Activated CD8-positive, alpha-beta memory T cell treated with anti-CD3 and anti-CD28 coated beads, Interleukin-2, amount 10 ng/mL, durations not matched to agents 7 days and 5 days (primary cell): ENCODE measurements at places on chromosomes 7 and 10.

DNA sequence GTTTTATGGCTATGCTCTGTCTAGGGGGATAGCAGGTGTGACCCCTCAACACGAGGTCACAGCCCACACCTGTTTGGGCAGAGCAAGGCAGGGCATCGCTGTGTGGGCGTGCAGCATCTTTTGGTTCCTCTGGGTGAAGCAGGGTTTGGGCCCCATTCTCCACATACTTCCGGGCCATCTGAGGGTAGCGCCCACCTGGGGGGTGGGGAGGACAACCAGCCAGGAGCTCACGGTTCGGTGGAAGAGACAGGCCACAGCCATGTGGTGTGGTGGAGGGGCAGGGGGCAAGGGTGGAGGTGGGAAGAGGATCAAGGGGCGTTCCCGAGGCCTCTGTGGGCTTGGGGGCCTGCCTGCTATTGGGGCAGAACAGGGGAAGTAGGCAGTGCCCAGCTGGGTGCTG, 2.4 kb downstream of the SH2B2 start:
- no peak for DNase-seq

- no peak for DNase-seq
Observed at GRCh38 chr7:4147926-4148620, 534.0 kb upstream of the FOXK1 start.

GRCh38 chr10:119705434-119705831, 20.4 kb upstream of the INPP5F start:
- DNase-seq: no peak

DNA sequence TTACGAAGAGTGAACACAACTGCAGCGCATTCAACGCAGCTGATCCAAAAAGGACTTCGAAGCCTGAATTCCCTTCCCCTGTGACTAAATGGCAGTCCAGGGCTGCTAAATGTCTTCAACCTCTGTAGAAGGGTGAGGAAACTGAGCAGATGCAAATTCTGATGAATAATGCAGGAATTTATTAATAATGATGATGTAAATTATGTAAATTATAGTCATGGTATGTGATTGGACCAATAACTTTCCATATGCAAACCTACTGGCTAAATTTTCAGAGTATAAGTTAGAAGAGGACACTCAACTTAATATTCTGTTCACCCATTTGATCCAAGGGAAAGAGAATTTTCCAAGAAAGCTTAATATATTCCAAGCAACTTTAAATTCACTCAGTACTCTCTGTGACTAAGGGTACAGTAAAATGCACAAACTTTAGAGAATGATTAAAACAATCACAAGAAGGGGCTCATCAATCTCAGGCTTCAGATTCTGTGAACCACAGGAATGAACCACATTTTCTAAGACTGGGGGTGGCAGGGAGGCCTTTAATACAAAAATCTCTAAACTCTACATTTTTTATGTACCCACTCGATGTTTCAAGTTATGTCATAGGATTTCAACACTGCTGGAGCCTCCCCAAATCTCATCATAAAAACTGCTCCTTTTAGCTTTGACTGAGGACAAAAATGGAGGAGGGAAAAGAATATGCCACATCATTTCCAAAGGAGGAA, 3.5 kb downstream of the FGFR2 start:
- DNase-seq: no peak

DNA sequence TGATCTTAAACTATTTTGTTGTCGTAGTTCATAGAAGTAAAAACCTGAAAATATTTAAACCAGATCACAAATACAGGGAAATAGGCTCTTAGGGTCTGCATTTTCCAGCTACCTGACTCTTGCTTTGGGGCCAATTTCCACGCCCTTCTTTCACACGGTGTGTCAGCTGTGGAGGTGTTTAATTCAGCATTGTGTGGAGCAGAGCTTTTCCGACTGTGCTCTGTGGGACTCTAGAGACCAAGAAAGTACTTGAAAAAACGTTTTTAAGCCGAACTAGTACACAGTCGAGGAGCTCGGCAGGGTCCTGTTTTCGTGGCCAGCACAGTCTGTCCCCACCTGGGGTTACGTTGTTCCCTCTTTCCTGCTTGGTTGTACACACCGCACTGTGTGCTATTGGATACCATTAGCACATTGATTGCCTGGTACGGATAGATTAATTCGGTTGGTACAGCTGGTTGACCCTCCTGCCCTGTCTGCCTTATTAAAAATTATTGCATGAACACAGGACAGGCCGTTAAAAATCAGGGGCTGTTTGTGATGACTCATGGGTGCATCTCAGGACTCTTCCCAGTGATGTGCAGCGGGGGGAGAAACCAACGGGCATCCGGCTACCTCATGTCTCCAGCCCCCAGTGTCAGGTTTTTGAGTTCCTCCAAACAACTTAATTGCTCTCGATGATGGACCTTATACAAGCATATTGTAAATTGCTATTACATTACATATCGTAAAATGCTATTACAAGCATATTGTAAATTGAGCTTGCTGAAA, 80.7 kb upstream of the BTBD16 start:
- no peak for DNase-seq

GRCh38 chr7:148726385-148726784, 27.7 kb downstream of the CUL1 start:
- DNase-seq: no peak

- DNase-seq: no peak
Observed at GRCh38 chr10:33861016-33861704, 526.7 kb upstream of the NRP1 start.

DNA sequence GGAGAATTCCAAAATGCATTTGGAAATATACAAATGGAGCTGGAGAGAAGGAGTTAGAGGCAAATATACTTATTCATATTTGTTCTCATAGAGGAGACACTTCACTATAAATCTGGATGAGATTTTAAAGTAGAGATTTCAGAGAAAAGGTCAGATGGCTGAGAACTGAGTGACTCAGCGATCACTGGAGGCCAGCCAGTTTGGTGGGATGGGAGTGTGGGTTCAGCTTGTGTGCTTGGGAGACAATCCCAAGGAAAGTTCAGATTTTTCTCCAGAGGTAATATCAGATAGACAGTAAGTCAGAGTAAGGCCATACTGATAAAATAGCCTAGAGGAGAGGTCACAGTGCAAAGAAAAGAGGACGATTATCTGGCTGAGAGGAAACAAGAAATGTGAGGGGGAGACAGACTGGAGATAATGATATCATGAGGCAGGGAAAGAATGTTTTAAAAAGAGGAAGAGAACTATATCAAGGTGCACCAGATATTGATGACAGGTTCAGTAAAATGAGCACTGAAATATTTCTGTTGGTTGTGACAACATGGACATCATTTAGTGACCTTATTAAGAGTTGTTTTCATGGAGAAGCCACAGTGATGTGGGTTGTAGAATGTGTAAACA, 67.0 kb downstream of the MDFIC start:
- DNase-seq: no peak

DNA sequence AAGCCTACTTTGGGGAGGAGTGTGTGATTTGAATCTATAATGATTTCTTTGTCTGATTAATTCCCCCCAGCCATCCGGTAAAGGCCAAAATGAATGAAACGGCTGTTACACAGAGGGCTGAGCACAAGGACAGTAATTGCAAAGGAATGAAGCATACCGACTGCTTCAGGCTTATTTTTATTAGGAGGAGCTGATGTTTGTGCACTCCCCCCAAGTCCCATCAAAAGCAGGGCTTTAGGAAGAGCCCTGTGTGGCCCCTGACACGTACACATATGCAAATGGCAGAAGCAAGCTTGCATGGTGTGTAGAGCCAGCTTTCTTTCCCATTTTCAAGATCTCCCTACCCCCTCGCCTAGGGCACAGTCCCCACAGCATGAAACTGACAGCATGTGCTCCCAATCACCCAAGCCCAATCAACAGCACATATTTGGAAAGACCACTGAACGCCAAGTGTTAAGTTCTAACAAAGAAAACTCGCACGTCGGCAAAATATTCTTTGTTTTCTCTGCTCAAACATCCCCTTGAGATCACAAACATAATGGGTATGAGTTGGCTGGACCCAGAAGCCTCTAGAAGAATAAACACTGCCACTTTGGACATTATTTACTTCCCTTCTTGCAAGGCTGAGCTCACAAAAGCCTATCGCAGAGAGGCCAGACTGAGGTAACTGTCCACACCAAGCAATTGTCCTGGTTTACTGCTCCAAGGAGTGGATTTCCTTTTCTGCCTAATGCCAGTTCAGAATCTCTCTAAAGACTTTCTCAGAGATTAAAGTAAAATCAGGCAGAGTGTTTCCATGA, 143.0 kb downstream of the CUBN start:
- DNase-seq: no peak
